ENCODE measurements at places on chromosomes 12 and 14. TPM values are rescaled to one million over a fixed set of nuclear protein-coding genes. Genes with fewer than 3 reads are reported as not detected.

Gene PPP1R1A
- total RNA-seq, result 0.65 TPM

Gene ANKRD33
- 0.21 TPM for total RNA-seq

Gene SERPINA12
- not detected for total RNA-seq

Gene VDR
- total RNA-seq, result 4.4 TPM

Gene PIK3C2G
- 4.8 TPM for total RNA-seq

Gene RHOJ
- total RNA-seq, result 25.7 TPM

Gene DEPDC4
- total RNA-seq, result 1.6 TPM

Gene EPYC
- 0.31 TPM for total RNA-seq

Gene ACSS3
- total RNA-seq, result 24.8 TPM

Gene RNASE11
- total RNA-seq, result not detected

Gene DPPA3
- not detected for total RNA-seq

Gene LPAR5
- total RNA-seq, result 2.8 TPM

Gene ZFHX2
- 4.5 TPM for total RNA-seq

Gene FAM186B
- total RNA-seq, result 0.54 TPM

Gene HELB
- total RNA-seq, result 3.2 TPM

Gene CCDC88C
- 66.0 TPM for total RNA-seq

Gene SDR9C7
- total RNA-seq, result not detected

Gene NAV3
- total RNA-seq, result 7.7 TPM

Gene ACSM4
- total RNA-seq, result not detected

All from lung (tissue), 17 donors.